ENCODE measurements at places on chromosomes 1 and 21. TPM values are rescaled to one million over a fixed set of nuclear protein-coding genes. Genes with fewer than 3 reads are reported as not detected.

The NDUFS2 gene
- 75.4 TPM for total RNA-seq

GRCh38 chr1:243501002-243501401, 245.2 kb downstream of the SDCCAG8 start:
- DNase-seq: no peak

DNA sequence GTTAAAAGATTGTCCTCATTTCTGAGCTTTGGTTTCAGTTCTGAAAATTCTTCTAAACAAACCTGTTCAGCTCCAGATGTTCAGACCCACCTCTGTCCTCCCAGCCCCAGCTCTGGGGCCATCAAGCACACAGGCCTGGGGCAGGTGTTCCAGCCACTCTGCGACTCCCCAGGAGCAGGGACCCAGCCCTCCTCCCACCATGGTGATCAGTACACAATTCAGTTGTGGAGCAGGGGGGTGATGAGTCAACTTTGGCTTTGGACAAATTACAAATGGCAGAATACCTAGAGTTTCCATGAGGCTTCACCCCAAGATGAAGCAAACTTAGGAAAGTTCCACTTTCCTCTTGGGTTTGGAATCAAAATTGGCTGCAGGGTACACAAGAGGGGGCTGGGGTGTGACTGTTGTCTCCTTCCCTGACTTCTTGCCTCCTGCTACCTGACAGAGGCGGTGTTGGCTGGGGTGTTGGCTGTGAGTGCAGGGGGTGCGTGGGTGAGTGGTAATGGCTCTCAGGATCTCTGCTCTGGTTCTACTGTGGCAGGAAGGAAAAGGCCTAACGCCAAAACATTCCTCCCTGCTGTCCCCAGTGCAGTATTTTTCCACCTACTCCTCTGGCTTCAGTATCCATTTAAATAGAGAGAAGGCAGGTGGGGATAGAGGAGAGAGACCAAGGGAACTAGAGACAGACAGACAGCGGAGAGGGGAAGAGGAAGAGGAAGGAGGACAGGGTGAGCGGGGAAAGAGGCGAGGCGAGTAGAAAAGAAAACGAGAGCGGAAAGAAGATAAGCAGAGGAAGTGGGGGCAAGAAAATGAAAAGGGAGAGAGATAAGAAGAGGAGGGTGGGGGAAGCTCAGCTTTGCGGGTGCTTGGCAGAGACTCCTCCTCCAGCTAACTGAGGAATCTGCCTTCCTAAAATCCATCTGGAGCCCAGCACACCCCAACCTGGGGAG, 20.6 kb upstream of the LRRN2 start:
- DNase-seq: peak; percentile 14

DNA sequence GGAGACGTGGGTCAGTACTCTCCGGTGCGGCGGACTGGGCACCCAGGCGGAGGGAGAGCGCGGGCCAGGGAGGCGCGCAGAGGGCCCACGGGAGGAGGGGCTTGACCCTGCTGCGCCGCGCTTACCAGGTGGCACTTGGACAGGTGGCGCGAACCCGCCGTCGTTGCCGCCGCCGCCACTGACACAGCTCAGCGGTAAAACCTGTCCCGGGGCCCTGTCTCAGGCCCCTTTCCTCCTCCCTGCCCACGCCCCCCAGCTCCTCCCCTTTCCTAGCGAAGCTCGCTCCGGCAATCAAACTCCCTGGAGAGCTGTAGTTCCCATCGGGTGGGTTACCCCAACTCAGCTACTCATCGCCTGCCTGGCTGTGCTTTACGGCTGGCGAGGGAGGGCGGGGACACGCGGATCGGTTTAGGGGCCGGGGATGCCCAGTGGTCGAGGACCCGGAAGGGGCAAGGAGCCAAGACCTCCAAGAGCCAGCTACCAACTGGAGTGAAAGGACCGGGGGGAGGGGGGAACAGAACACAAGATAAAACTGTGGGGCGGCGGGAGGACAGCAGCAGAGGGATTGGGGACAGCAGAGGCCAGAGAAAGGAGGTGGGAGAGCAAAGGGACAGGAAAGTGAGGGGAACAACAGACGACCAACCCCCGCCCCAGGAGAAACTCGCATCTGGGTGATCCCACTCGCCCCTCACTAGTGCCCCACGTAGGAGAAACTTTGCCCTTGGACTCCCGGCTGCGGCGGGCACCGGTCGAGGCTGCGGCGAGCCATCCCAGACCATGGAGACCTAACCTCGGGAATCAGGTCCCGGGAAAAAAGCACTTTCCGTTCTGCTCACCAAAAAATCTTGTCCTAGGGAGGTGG, 2.9 kb downstream of the GFI1 start:
- peak; percentile 16 for DNase-seq

The PTPN22 gene
- 6.2 TPM for total RNA-seq

GRCh38 chr1:185432948-185433347, 115.9 kb upstream of the IVNS1ABP start:
- DNase-seq: no peak

GRCh38 chr1:248613742-248614141, 16.2 kb upstream of the OR2T10 start:
- no peak for DNase-seq

GRCh38 chr1:200889571-200889970, 5.1 kb upstream of the INAVA start:
- no peak for DNase-seq

GRCh38 chr1:23718482-23718881, 24.8 kb upstream of the ELOA start:
- peak; percentile 5 for DNase-seq

Data from thyroid gland (tissue), 4 donors.